ENCODE measurements at places on chromosomes 6 and 20. TPM values are rescaled to one million over a fixed set of nuclear protein-coding genes. Genes with fewer than 3 reads are reported as not detected.

Gene STK35
- total RNA-seq = 18.2 TPM

Gene PARD6B
- 38.1 TPM for total RNA-seq

Gene TRIM26
- total RNA-seq = 51.4 TPM

Gene TGM2
- 194 TPM for total RNA-seq

Gene TRAPPC3L
- total RNA-seq = 0.28 TPM

Gene SAMHD1
- 184 TPM for total RNA-seq

Gene ISM1
- total RNA-seq = 3.4 TPM

Gene TBXT
- not detected for total RNA-seq

Gene VGLL2
- not detected for total RNA-seq

Gene TCF21
- 80.9 TPM for total RNA-seq

Gene HLA-DRA
- total RNA-seq = 421 TPM

Gene PPP1R14C
- total RNA-seq = 20.1 TPM

Gene SALL4
- total RNA-seq = 0.74 TPM

Gene CCN5
- 0.23 TPM for total RNA-seq

Gene CDC5L
- 13.2 TPM for total RNA-seq

Gene C20orf202
- total RNA-seq = 1.0 TPM

Gene CFAP206
- total RNA-seq = 10.9 TPM
